ENCODE measurements at places on chromosomes 5 and 9. TPM values are rescaled to one million over a fixed set of nuclear protein-coding genes. Genes with fewer than 3 reads are reported as not detected.
A peak's percentile ranks its signal among the peaks of the same experiment; 100 is the strongest.

GRCh38 chr5:41410737-41411136 is 99.7 kb downstream of the PLCXD3 start:
- no peak overlapping the region for H3K4me3 ChIP-seq
- no peak for DNase-seq
- no peaks in the 10 kb centered on the region for H3K4me1 ChIP-seq
- no peaks in the 10 kb centered on the region for H3K36me3 ChIP-seq
- no peak overlapping the region for H3K27ac ChIP-seq

- peak within 1 kb of the TSS; percentile 58 for H3K4me3 ChIP-seq
- peaks cover 4% of the 10 kb centered on the region for H3K4me1 ChIP-seq
- H3K27ac ChIP-seq = no peak within 1 kb of the TSS
- no peaks in the 10 kb centered on the region for H3K36me3 ChIP-seq
- no peak for DNase-seq
These were observed at the start of gene GBGT1 for GRCh38 chr9:133163504-133164172. Gene GBGT1, minus strand, starts transcription at chr9:133163914. Its CDS starts 1,502 bp downstream, at chr9:133162412.

GRCh38 chr5:126883564-126884245 is 106.8 kb downstream of the LMNB1 start:
- H3K36me3 ChIP-seq = no peaks in the 10 kb centered on the region
- no peaks in the 10 kb centered on the region for H3K4me1 ChIP-seq
- no peak overlapping the region for H3K4me3 ChIP-seq

- H3K27me3 ChIP-seq = no peaks in the 10 kb centered on the region
- DNase-seq = no peak
- no peaks in the 10 kb centered on the region for H3K4me1 ChIP-seq
- no peak overlapping the region for H3K4me3 ChIP-seq
- H3K27ac ChIP-seq = no peak overlapping the region
These were observed 155.5 kb upstream of the RAD23B start for GRCh38 chr9:107127608-107128007.

DNA sequence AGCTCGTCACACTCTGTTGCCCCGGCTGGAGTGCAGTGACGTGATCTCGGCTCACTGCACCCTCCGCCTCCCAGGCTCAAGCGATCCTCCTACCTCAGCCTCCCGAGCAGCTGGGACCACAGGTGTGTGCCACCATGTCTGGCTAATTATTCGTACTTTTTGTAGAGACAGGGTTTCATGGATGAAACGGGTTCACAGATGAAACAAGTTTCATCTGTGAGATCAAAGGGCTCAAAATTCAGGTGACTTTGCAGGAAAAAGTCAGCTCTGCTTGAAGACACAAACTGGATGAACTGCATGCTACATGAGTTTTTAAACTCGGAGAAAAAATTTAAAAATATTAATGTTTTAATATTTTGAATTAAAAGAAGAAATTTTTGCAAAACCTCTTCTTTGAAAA is 24.5 kb downstream of the ABHD17B start:
- H3K4me1 ChIP-seq = peaks cover 10% of the 10 kb centered on the region
- H3K27me3 ChIP-seq = no peaks in the 10 kb centered on the region
- H3K4me3 ChIP-seq = no peak overlapping the region
- H3K36me3 ChIP-seq = peaks cover 6% of the 10 kb centered on the region
- no peak for DNase-seq

Gene PDCD1LG2
- total RNA-seq = 8.2 TPM

DNA sequence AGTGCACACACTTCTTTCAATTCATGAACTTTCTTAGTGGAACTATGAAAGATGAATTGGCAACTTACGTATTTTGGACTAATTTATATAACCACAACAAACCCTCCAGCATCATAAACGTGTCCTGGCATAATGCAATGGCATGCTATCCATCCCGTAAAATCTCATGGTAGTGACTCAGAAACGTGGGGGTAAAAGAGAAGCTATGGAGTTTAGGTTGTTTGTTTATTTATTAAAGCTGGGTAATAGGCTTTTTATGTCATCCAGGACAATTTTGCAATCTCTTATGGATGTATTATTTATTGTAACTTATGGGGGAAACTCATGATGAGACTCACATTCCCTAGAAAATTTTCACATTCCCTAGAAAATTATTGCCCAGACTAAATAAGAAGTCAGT is 106.3 kb downstream of the GDA start:
- no peak overlapping the region for H3K4me3 ChIP-seq
- H3K4me1 ChIP-seq = no peaks in the 10 kb centered on the region
- no peak overlapping the region for H3K27ac ChIP-seq
- no peaks in the 10 kb centered on the region for H3K36me3 ChIP-seq
- no peak for DNase-seq
- H3K27me3 ChIP-seq = no peaks in the 10 kb centered on the region

GRCh38 chr9:98822661-98823060 is 15.2 kb downstream of the GALNT12 start:
- DNase-seq = no peak
- no peaks in the 10 kb centered on the region for H3K4me1 ChIP-seq
- no peaks in the 10 kb centered on the region for H3K27me3 ChIP-seq

DNA sequence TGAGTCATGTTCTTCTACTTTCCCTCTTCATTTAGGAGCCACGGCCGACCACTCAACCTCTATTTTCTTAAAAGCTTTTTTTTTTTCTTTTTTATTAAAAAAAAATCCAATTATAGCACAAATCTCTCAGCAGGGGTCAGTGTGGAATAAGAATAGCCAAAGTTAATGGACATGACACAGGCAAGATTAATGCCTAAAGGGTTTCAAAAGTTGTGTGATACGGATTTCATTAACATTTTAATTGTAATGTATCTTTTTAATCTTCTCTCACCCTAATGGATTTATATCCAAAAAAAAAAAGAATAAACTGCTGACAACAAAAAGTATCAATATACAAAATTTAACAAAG is 5.4 kb downstream of the NACC2 start:
- no peak for DNase-seq
- peaks cover 60% of the 10 kb centered on the region for H3K27me3 ChIP-seq
- no peaks in the 10 kb centered on the region for H3K4me1 ChIP-seq
- no peak overlapping the region for H3K27ac ChIP-seq
- H3K4me3 ChIP-seq = no peak overlapping the region

Gene TSSK1B
- 0.05 TPM for total RNA-seq

GRCh38 chr5:128913551-128913950 is 51.7 kb upstream of the SLC27A6 start:
- no peaks in the 10 kb centered on the region for H3K27me3 ChIP-seq
- H3K4me1 ChIP-seq = no peaks in the 10 kb centered on the region

GRCh38 chr9:9299134-9299533 is 1313.7 kb downstream of the PTPRD start:
- no peaks in the 10 kb centered on the region for H3K4me1 ChIP-seq
- no peak for DNase-seq
- no peak overlapping the region for H3K27ac ChIP-seq
- no peaks in the 10 kb centered on the region for H3K36me3 ChIP-seq

- peaks cover 6% of the 10 kb centered on the region for H3K4me1 ChIP-seq
- H3K27ac ChIP-seq = no peak overlapping the region
- no peak for DNase-seq
- H3K27me3 ChIP-seq = no peaks in the 10 kb centered on the region
- H3K36me3 ChIP-seq = no peaks in the 10 kb centered on the region
- no peak overlapping the region for H3K4me3 ChIP-seq
These were observed 73.9 kb downstream of the PBX3 start for GRCh38 chr9:125821078-125821477.

DNA sequence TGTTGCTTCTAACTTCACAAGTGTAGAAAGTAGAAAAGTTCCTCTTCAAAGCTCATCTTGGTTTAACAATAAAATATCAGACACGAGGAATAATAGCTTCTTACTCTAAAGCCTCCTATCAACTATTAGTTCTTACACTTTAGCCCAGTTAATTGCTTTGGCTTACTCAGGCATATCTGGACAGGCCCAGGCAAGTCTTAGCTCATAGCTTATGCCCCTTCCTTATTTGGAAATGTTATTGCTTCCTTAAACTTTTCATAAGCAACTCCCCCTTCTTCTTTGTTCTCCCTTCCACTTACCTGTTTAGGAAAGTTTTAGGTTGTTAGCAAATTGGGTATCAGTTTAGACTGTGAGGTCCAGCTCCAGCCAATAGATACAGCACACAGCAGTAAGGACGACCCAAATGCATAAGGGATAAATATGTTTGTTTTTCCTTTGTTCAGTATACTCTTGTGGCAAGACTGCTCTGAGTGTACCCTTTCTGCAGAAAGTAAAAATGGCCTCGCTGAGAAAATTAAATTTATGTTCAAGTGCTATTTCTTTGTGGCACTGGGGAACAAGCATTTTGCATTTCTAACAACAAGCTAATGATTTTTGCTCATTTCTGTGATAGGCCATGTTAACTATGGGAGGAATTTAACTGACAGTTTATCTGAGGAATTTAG is 162.1 kb downstream of the SMC2 start:
- no peaks in the 10 kb centered on the region for H3K36me3 ChIP-seq
- H3K27ac ChIP-seq = no peak overlapping the region
- no peaks in the 10 kb centered on the region for H3K4me1 ChIP-seq

Measured in thymus (tissue), 14 donors.